ENCODE measurements at places on chromosomes 5 and 9.

DNA sequence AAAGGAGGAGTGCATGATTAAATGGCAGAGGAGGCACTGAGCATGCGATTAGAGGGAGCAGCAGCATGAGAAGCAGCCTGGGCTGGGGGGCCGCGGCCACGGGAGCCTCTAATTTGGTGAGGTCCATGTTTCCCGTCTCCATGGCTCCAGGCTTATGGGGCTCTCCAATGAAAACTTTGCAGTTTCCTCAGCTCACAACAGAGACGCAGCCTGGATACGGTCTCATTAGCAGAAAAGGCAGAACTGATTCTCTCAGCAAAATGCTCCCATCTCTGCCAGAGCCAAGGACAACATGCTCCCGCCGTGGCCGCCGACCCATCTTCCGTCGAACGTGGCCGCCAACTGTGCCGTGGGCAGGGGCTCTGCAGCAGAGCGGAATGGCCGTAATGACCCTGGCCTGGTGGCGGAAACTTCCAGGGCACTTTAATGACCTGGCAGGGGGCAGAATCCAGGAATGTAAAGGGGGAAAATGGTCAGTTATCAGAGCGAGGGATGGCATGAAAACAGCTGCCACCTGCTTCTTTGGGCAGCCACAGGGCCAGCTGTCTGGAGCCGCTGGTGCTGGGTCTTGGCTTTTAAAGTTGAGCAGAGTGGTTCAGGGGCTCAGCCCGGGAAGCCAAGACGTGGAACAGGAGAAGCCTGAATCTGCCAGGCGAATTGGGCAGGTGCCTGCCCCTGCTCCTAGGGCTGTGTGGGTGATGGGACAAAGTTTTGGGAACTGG is 76.5 kb downstream of the COL5A1 start:
- DNase-seq, result no peak

DNA sequence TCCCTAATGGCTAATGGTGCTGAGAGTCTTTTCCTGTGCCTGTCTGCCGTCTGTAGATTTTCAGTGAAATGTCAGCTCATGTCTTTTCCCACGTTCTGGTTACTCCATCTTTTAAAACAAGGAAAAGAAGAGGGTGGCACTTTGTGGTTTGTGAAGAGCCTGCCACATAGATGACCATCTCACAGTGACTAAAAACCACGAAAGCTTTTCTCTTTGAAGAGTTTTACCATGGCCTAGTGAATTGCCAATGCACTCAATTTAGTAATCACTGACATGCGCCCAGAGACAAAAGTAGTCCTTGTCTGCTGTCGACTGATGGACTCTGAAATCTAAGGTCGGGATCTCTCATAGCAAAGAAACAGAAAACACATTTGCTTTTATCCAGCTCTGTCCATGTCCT is 50.4 kb downstream of the SPATA31C2 start:
- DNase-seq, result no peak

DNA sequence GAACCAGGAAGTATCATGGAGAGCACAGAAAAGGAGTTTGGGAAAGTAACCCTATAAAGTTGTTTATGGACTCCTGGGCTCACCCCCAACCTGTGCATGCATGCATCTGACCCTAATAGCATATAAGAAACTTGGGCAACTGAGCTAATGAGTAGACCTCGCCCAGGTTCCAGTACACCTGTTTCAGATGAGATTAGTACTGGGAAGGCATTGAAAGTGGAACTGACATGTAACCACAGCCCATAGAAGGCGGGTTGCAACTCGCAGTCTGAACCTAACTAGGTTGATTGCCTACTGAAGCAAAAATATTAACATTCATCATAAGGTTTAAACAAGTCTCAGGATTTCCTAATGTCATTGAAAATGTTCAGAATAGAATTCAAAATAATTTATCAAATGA is 87.0 kb downstream of the WNK2 start:
- DNase-seq, result no peak

DNA sequence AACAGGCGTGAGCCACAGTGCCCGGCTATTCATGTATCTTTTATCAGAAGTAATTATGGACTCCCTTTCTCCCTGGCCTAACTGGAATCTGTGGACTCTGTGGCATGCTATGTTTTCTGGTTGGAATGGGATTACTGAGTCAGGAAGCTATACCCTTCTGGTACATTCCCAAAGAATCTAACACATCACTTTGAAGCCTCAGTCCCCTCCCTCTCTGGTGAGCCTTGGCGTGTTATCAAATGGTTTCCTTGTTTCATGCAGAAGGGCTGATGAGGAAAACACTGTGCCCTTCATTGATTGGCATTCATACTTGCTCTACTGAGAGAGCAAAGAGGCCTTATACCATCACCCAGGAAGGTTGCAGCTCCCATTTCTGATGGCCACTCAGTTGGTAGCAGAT is 22.9 kb downstream of the C5orf15 start:
- no peak for DNase-seq

GRCh38 chr5:131096774-131097710 is 68.0 kb downstream of the HINT1 start:
- DNase-seq, result no peak

DNA sequence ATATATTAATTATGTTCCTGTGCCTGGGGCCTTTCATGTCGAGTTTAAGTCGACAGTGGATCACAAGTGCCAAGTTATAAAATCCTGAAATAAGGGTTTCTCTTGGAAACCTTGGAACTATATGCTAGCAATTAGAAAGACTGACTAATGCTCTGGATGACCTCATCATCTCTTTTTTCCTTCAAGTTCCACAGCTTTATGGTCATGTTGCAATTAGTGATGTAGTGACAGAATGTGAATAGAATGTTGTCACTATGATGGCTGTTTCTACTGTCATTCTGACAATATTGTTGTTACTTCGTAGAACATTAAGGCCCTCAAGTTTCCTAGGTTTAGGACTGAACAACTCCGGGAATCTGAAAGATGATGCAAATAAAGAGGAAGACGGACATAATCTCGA is 368.0 kb upstream of the SEMA6A start:
- DNase-seq, result no peak

DNA sequence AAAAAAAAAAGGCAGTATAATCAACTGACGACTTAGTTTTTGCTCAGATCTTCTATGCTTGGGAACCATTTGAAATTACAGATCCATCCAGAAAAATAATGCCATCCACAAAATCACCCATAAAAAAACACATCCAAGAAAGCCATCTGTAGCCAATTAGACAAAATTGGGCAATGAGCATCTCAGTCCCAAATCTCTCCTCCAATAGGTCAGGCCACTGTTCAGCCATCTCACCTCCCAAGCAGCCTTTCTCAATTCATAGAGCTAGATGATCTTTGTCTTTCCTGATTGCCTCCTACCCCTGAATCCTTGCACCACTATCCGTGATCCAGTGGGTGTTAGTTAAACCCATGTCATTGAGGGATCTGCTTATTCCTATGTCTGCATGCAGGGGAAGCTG is 139.6 kb downstream of the SCAMP1 start:
- DNase-seq, result no peak

DNA sequence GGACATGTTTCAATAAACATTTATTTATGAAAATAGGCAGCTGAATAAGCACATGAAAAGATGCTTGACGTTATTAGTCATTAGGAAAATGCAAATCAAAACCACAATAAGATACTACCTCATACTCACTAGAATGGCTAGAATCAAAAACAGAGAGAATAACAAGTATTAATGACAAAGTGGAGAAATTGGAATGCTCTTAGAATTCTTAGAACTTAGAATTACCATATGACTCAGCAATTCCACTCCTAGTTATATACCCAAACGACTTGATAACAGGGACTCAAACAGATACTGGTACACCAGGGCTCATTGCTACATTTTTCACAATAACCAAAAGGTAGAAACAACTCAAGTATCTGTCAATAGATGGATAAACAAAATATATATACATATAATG is 15.1 kb upstream of the TRIM36 start:
- no peak for DNase-seq

DNA sequence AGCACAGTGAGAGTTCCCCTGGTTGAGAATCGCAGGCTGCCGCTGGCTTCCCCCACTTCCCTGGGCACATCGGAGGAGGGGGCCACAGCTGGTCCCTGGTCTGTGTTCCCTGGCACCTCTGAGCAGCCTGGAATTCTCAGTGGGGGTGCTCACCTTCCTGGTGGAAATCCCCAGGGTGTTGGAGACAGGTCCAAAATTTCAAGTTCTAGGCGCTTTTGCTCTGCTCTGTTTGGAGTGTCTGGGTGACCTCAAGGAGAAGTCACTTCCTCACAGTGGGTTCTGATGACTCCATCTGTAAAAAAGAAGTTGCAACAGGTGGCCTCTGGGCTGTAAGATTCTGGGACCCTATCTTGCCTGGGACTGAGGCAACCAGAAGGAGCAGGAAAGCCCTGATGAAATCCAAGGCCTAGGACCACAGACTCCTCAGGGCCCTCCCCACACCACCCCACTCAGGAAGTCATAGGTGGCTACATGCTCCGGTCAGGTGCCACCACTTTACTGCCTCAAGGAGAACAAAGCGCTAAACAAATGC is at the start of gene TRAF1:
Gene TRAF1, minus strand, starts transcription at position 400 of the 532 bp plus-strand sequence. CDS start 721 bp downstream, outside the sequence.
- no peak for DNase-seq

DNA sequence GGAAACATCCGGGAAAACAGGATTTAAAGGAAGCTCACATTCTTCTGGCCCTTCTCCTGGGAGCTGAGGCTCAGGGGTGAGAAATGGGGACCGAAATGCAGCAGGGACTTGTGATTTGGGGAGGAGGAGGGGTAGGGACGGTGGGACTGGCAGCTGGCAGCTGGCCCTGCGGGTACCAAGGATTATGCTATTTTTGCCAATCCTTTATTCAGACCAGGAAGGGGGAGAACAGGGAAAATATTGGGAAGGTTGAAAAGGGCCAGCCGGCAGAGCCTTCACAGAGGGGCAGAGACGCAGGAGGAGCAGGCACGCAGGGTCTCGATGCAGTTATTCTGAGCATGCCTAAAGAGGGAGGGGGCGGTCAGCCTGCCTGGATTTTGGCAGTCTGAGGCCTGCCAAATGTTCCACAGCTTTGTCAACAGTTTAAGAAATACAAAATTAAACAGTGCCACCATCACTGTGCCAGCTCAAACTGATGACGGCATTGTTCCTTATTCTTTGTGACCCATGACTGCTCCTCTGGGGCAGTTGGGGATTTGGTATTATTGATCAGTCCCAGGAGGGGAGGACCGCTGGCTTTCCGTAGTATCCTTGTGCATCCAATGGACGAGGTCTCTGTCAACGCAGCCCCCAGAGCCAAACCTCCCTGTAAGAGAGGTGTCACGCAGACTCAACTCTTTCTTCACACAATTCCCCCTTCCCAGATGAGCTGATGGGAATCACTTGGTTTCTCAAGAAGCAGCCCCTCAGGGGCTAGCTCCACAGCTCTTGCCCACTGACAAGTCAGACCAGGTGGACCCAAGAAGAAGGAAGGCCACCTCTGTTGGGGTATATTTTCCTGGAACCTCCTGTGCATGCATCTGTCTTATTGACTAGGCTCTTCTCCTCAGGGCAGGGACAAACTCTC is 553.3 kb downstream of the BNC2 start:
- DNase-seq, result no peak

GRCh38 chr5:78522476-78523260 is 125.9 kb downstream of the LHFPL2 start:
- no peak for DNase-seq

DNA sequence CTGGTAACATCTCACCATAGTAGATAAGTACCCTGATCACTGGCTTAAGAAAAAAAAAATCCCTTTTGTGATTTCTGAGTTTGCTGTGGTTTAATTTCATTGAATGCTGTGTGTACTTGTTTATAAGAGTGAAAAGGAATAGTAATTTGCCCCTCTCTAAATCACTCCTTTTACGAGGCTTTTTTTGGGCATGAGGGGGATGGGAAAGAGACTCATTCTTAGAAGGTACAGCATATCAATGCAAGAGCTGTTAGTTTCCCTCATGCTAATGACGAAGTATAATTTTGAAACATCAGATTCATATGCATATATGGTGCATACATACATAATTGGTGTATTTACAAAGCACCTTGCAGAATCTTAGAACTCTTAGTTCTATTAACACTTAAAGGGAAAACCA is 2.4 kb upstream of the SLC44A1 start:
- no peak for DNase-seq

DNA sequence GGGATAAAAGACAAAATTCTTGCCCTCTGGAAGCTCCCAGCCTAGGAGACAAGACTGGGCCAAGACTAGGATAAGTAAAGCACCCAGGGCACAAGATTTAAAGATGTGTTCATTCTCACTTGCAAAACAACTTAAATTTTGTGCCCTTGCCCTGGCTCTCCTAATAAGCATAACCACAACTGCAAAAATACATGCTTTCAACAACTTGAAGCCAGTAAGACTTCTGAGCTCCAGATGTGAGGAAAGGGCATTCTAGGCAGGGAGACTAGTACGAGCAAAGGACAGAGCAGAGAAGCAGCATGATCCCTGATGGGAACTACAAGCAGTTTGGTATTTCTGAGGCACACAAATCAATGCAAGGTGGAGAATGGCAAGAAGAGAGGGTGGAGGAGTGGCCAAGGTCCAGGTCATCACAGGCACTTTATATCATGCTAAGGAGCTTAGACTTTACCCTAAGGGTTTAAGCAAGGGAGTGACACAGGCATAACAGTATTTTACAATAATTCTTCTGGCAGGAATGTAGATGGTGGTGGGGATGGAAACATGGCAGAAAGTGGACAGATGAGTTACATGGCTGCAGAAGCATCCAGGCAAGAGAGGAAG is 30.1 kb upstream of the SIL1 start:
- no peak for DNase-seq

DNA sequence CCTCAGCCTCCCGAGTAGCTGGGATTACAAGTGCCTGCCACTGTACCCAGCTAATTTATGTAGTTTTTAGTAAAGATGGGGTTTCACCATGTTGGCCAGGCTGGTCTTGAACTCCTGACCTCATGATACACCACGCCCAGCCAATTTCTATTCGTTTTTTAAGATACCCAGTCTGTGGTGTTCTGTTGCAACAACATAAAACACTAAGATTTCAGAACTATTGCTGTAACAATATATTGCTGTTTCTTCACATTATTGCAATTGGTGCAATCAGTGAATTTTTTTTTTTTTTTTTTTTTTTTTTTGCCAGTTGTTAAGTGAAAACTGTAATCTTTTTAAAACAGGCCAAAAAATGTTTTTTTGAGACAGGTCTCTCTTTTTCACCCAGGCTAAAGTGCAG is 9.9 kb downstream of the SRP19 start:
- no peak for DNase-seq

GRCh38 chr5:133396814-133397213 is 215.5 kb downstream of the FSTL4 start:
- DNase-seq, result no peak

Data from activated gamma-delta T cell treated with anti-CD3 and anti-CD28 coated beads, Interleukin-2, amount 50 U/mL, for 16 hours (primary cell).